ENCODE measurements at places on chromosomes 3 and 15.
A peak's percentile ranks its signal among the peaks of the same experiment; 100 is the strongest.

GRCh38 chr3:90261481-90262433, 1154.3 kb downstream of the EPHA3 start:
- DNase-seq: no peak

- DNase-seq: no peak
Measured at GRCh38 chr15:73174171-73174570, 121.9 kb downstream of the NEO1 start.

- DNase-seq: no peak
Measured at GRCh38 chr3:154324919-154325318, 632 bp upstream of the DHX36 start.

DNA sequence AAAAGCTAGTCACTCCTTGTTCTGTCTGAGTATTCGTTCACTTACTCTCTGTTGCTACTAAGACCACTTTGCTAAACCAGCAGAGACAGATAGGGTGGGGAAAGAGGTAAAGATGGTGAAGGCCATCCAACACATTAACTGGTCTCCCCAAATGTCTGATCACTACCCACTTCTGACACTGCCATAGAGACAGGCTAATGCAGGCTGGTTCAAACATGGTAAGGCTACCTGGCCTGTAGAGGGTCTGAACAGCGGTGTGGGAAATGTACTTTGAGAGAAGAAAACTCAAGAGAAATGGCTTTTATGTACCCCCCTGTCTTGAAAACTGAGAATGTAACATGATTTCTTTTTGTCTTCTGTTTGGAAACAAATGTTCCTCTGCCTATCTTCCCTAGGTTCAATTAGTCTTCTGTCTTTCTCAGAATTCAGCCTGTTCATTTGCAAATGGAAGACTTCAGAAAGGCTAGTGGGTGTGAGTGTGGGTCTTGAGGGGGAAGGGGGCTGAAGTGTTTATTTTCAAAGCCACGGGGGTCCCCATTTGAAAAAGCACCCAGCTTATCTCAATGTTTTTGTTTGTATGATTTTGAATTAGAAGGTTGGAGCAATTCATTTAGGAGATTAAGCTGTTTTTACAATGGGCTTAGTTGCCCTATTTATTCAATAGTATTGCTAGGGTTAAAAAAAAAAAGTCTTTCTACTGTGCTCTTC, 15.8 kb downstream of the ALDH1A2 start:
- no peak for DNase-seq

- no peak for DNase-seq
Measured at GRCh38 chr15:27323801-27324200, 352.8 kb downstream of the GABRG3 start.

GRCh38 chr3:107995823-107996222, 95.0 kb downstream of the CD47 start:
- no peak for DNase-seq

- DNase-seq: no peak
Measured at GRCh38 chr3:37770938-37771918, 90.5 kb upstream of the CTDSPL start.

DNA sequence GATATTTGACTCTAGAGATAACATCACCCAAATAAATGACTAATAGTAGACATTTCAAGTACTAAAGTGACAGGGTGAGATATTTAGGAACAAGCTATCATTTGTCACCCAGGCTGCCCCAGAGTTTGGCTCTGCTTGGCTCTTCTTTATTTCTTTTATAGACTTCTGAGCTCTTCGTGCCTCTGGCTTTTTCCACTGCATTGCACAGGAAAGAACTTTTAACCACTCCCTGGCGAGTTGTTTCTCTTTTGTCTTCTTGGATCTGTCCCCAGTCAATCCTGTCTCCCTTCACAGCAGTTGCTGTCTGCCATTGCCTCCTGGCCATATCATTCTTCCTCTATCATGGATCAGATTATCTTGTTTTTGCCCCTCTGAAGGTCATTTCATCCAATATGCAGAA, 339.2 kb upstream of the DCBLD2 start:
- no peak for DNase-seq

- no peak for DNase-seq
Measured at GRCh38 chr15:52653431-52653964, 25.7 kb downstream of the ATOSA start.

DNA sequence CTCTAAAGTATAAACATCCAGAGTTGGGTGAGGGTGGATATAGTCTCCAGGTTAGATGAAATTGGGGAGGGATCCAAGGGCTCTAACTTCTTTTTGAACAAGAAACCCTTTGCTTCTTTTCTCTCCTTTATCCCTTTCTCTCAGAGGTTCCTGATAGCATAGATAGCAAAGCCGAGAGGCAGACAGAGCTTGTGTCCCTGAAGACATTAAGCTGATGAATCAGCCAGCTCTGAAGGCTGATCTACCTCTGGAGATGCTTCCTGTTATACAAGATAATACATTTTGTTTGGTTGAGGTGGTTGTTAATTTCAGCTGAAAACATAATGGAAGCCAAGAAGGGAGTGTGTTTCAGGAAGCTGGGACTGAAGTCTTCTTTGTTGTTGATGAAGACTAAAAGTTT, 193.2 kb downstream of the PDCD6IP start:
- DNase-seq: no peak

DNA sequence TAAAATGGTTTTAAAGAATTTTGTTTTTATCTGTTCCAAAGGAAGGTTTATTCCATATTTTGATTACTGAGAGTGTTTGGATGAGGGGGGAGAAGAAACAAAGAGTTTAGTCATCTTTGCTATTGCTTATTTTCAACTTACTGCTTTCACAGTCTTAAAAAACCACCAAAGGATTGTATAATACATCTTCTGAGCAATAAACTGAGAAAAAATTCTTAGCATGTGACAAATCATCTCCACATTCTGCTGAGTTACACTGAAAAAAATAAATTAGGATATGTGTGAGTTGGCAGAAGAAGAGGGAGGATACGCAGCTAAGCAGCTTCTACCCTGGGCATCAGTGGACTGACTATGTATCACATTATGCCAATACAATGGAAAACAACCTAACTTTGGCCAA, 23.2 kb upstream of the ACTC1 start:
- DNase-seq: no peak

- no peak for DNase-seq
Measured at GRCh38 chr3:106643684-106644161, 733.5 kb upstream of the CCDC54 start.

- no peak for DNase-seq
Measured at GRCh38 chr3:24259901-24260512, 234.6 kb downstream of the THRB start.

DNA sequence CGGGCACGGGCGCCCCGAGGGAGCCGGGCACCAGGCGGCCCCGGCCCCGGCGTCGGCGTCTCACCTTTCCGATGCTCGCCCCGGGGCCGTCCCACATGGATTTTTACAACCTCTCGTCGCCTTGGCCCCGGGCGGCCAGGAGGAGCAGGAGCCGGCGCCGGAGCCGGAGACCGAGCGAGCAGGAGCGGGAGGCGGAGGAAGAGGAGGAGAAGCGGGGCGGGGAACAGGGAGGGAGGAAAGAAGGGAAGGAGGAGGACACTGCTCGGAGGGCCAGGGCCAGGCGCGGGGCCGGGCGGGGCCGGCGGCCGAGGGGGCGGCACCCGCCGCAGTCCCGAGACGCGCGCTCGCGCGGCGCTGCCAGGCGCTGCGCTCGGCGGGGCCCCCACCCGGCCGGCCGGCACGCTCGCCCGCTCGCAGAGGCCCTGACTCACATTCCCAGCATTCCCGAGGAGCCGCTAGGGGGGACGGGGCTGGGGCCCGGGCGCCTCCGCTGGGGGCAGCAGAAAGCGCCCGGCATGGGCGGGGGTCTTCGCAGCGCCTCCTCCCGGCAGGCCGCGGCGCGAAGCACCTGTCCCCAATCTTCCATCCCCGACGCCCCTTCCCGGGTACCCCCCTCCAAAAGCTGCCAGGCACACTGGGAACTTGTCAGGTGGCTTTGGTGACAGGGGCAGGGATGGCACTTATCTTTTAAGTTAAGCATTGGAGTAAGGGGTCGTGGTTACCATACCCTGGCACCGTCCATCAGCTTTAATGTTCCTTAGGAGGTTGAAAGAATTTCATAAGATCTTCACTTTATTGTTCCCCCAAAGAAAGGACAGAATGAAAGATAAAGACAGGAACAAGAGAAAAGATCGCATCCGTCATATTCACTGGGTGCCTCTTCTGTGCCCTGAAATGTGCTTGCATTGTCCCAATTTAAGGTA, at the start of gene ERC2:
TSS of gene ERC2 (minus strand) at position 284 of the 923 bp plus-strand sequence.
- no peak for DNase-seq

DNA sequence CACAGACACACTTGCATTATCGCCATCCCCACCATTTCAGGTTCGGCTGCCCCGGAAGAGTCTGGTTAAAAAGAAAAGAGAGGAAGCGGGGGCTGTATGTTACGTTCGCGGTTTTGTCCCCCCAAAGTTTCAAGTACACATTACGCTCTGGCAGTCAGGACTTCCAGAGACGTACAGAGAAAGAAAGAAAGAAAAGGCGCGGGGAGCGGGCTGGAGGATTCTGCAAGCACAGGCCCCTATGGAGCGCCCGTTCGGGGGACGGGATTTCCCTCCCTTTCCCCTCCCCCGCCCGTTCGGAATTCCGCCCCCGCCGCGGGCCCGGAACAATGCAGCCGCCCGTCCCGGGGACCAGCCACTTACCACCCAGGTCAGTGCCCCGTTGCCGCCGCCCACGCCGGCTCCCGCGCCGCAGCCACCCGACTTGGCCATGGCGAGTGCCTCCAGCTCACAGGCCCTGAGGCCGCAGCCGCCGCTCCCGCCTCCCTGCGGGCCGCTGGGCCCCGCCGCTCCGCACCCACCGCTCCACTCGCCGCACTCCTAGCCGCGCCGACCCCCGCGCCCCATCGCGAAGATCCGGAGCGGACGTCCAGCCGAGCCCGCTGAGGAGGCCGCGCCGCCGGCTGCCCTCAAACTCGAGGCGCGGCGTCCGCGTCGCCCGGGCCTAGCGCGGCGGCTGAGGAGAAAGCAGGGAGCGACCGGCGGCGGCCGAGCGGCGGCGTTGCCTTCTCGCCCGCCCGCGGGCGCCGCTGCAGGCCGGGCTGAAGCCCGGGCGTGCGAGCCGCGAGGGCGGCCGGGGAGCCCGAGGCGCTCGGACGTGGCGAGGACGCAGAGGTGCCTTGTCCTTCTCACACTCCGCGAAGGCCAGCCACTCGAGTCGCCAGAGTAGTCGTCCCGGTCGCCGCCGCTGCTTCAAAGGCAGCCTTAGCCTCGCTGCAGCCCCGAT, 567 bp downstream of the TOP2B start:
- peak; percentile 77 for DNase-seq

DNA sequence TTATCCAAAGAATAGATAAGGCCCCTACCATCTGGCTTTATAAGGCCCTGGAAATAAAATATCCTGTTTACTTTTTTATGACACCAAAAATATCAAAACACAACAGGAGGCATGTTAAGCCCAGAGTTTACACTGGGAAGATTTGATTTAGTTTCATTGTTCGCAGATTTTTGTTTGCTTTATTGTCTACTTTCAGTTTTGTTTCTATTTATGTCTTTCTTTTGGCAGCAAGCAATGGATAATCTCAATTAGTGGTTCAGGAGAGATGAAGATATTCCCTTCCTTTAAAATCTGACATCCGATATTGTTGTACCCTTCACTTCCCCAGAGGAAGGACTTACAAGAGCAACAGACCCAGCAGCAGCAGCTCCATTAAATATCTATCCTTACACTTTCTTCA, 249.4 kb upstream of the ARPP21 start:
- no peak for DNase-seq

GRCh38 chr3:190586631-190587011, 72.7 kb downstream of the IL1RAP start:
- DNase-seq: peak; percentile 55

DNA sequence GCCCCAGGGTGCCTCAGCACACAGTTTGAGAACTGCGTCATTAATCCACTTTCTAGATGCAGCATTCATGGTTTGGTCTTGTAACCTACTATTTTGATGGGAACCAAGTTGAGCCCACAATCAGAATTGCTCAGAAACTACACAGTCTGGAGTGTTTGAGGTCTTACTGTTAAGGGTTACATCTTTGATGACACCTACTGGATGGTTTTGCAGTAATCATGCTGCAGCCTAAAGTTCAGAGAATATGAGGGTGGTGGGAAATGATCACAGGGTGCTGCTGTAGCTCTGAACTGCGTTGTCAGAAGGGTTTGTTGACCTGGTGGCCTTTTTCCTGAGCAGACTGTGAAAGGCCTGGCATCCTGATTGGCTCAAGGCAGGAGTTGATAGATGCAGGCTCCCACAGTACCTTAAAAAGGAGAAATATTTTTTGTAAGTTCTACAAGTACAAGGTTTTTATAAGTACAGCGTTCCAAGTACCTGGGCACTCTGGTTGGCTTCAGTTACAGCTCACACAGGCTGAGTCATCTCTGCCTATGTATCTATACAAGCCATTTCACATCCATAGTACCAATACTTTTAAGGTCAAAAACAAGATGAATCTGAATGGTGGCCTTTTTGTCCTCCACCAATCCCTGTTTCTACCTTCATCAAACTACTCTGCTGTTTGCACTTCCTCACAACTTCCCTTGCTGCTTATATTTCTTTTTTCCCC, 60.5 kb upstream of the ACKR4 start:
- DNase-seq: no peak

DNA sequence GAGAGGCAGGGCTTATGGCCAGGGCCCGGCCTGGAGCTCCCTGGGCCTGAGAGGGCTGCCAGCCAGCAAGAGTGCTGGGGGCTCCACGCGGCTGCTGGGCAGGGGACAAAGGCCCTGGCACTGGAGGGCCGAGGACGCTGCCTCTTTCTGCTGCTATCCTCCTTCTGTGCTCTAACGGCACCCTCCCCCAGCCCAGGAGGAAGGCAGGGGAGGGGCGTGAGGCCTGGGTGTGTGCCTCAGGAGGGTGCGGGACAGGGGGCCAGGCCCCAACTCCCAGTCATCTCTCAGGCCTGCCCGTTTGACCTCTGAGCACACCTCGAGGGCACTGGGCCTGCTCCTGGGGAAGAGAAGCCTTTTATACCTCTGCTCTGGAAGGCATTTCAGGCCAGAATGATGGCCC, 115.5 kb downstream of the ADCY5 start:
- no peak for DNase-seq

- DNase-seq: no peak
Measured at GRCh38 chr15:28265334-28266019, 56.5 kb downstream of the HERC2 start.

DNA sequence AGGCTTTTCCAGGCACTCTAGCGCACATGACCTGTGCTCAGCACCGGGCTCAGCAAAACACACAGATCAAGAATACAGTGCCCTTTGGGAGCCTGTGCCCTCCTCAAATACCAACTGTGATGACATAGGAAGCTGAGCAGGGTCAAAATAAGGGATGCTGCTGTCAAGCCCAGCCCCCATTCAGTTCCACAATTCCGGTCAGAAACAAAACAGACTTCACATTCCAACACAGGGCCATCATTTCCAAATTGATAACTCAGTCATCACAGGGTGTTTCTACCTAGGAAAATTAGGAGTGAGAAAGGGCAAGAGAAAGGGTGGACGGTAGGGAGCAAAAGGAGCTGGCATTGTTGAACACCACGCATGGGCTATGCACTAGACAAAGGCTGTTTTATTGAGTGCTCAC, 158.4 kb upstream of the CCDC54 start:
- no peak for DNase-seq

- DNase-seq: peak; percentile 51
Measured at GRCh38 chr15:80695099-80695910, at the start of gene ABHD17C. Gene ABHD17C, plus strand, starts transcription at chr15:80695310. Its CDS starts 120 bp downstream, at chr15:80695430.

Data from activated naive CD4-positive, alpha-beta T cell treated with Interleukin-2 at 50 U/mL for 16 hours (primary cell).